Dermis blood vessel endothelial cell (primary cell): ENCODE measurements at places on chromosomes 1 and 21. TPM values are rescaled to one million over a fixed set of nuclear protein-coding genes. Genes with fewer than 3 reads are reported as not detected.
A peak's percentile ranks its signal among the peaks of the same experiment; 100 is the strongest.

The AZIN2 gene
- 0.28 and 2.2 TPM in 2 replicates for total RNA-seq

- DNase-seq, result peak; percentile 26
These were observed 876 bp downstream of the RAB29 start for GRCh38 chr1:205774198-205775014.

The RNU1-2 gene
- under 0.01 TPM in 2 replicates for total RNA-seq

GRCh38 chr1:157595356-157595755 is 2.5 kb downstream of the FCRL4 start:
- no peak for DNase-seq

The RHEX gene
- total RNA-seq, result not detected in 2 replicates

GRCh38 chr1:33715195-33715811 is 148.6 kb upstream of the HMGB4 start:
- DNase-seq, result no peak

DNA sequence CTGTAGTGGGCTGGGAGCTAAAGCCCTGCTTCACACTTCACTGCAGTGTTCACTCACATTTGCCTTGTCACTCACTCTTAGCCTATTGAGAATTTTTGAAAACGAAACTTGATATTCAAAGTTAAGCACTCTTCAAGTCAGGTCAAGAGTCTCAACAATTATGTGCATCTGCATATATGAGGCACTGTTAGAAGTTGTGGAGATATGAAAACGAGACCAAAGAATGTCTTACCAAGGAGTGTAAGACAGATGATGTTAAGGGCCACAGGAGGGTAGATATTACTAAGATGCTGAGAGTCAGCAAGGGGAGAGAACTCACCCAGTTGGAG is 64.7 kb upstream of the GJA8 start:
- no peak for DNase-seq

The NBPF20 gene
- 3.2 and 5.6 TPM in 2 replicates for total RNA-seq

DNA sequence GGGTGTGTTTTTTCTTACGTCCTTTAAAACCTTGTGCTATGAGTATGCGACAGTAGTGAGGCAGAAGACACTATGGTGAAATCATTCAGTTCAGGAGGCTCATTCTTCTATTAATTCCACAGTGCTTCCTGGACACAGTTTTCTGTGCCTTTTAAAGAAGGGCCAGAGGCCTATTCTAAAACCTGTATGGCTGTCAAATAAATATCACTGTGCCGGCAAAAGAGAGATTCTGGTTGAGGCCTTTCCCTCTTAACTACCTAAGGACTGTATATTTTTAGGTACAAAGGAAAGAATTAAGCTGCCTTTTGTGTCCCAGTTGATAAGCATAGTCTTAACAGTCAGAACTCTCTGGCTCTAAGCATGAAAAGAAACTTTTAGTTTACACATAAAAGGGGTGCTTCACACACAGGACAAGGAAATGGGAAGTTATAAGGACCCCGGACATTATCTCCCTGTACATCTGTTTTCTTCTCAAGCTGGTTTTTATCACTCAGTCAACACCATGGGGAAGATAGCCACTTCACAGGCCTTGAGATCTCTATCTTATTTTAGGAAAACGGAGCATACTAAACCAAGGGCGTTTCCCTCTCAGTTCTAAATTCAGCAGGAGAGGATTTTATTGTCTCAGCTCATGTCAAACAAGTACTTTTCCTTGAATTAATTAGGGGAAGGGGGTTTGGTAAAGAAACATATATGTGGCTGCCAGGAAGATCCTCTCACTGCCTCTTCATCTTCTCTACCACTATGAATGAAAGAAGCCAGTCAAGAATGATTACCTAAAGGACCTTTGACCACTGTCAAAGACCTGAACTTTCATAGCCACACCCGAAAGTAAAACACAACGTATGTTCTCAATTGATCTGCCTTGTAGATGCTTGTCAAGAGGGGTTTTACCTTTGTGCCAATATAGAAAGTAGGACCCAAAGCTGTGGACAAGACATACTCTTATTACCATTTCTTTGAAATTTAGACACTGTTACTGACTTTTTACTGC is 71.4 kb upstream of the HSPA13 start:
- no peak for DNase-seq

DNA sequence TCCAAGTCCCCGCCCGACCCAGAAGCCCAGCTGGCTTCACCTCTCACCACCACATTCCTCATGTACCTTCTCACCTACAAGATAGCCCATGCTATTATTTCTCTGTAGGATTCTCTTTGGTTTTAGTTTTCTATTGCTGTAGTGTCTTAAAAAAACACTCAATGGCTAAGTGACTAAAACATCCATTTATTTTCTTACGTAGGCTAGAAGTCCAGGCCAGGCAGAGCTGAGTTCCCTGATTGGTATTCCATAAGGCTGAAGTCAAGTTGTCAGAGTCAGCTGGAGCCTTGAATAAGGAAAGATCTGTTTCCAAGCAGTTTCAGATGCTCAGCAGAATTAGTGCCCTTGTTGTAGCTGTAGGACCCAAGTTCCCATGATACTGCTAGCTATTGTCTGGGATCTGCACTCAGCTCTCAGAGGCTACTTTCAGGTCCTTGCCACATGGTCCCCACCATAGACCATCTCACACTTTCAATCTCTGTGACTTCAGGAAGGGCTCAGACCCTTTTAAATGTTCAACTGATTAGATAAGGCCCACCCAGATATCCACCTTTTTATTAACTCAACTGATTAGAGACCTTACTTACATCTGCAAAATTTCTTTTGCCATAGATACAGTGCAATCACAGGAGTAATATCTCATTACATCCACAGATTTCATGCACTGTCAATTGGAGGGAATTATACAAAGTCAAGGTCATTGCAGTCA is 371.0 kb downstream of the TGFB2 start:
- DNase-seq, result no peak

DNA sequence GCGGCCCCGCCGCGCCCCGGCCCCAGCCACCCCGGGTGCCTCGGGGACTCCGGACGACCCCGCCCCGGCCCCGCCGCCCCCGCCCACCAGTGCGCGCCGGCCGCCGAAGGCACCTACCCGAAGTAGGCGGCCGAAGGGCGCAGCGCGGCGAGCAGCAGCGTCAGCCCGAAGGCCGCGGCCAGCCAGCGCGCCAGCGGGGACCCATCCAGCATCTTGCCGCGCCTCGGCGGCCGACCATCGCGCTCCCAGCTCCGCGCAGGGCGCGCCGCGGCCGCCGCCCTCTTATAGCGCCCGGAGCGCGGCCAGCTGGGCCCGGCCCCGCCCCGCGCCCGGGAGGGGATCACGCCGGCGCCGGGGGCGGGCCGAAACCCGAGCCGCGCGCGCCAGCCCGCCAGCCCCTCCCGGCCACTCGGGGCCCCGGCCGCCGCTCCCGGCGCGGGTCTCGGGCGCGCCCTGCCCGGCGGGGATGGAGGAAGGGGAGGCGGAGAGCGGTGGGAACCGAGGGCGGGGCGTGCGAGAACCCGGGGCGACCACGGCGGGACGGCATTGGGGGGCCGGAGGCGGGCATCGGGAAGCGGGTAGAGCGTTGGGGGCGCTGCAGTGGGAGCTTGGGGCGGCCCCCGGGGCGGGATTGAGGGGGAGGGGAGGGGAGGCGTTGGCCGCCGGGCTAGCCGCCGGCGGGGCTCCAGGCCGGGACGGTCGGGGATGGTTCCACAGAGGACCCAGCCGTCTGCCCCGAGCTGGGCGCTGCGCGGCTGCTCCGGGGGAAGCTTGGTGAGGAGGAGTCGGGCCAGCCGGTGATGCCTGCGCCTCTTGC is at the start of gene WNT9A:
WNT9A (minus strand) TSS at position 257 of the 817 bp plus-strand sequence; CDS start at position 212, 45 bp downstream.
- DNase-seq, result peak; percentile 68

GRCh38 chr1:183968386-183968785 is 69.1 kb downstream of the COLGALT2 start:
- DNase-seq, result no peak

DNA sequence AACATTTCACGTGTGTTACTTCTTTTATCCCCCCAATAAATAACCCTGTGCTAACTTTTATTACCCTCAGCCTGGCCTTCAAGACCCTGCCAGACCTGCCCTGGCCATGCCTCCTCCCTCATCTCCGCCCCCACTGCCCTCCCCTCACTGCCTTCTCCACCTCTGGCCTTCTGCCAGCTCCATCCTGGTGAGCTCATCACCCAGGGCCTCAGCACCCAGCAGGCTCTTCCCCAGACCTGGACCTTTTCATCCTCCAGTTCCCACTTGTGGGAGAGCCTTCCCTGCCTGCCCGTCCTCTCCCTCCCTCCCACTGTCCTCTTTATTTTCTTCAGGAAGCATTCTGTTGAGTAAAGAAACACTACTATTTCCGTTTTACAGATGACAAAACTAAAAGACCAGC is 72.0 kb downstream of the SLC66A1 start:
- DNase-seq, result peak; percentile 63

The LCE1D gene
- total RNA-seq, result not detected in 2 replicates

The BRDT gene
- total RNA-seq, result not detected in 2 replicates

DNA sequence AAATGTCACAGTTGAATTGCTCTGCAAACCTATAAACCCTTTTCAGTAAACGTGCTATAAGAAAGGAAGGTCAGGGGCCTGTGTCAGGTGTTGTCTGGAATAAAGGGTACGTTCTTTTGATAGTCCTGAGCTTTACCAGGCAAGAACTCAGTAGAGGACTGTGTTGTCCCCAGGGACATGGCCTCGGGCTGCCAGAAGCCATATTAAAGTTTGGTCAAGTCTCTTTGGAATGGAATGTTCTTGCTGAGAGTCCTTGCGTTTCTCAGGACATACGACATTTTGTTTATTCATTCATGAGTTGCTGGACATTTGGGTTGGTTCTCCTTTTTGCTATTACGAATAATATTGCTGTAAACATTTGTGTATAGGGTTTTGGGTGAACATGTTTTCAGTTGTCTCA is 16.8 kb downstream of the VPS13D start:
- DNase-seq, result no peak

DNA sequence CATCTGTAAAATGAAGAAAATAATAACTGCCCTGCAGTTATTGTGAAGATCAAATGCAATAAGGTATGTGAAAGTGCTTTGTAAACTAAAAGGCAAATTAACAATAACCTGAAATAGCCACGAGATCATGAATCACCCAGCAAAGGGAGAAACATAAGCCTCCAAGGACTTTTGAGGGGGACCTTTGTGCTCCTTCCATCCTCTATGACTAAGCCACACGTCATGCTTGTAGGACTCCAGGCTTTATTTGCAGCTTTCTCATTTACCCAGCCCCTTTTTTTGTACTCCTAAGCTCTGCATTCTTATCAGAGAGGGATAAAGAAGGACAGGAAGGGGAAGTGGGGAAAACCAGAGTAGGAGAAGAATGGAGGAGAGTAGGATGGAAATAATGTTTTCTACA is 115.1 kb downstream of the PROX1 start:
- DNase-seq, result peak; percentile 79

The FAAP20 gene
- 16.0 and 21.8 TPM in 2 replicates for total RNA-seq

The PCP4L1 gene
- total RNA-seq, result not detected in 2 replicates

GRCh38 chr1:198741744-198742143 is 102.9 kb downstream of the PTPRC start:
- DNase-seq, result no peak

- no peak for DNase-seq
These were observed 66.4 kb upstream of the LPGAT1 start for GRCh38 chr1:211896958-211897357.

DNA sequence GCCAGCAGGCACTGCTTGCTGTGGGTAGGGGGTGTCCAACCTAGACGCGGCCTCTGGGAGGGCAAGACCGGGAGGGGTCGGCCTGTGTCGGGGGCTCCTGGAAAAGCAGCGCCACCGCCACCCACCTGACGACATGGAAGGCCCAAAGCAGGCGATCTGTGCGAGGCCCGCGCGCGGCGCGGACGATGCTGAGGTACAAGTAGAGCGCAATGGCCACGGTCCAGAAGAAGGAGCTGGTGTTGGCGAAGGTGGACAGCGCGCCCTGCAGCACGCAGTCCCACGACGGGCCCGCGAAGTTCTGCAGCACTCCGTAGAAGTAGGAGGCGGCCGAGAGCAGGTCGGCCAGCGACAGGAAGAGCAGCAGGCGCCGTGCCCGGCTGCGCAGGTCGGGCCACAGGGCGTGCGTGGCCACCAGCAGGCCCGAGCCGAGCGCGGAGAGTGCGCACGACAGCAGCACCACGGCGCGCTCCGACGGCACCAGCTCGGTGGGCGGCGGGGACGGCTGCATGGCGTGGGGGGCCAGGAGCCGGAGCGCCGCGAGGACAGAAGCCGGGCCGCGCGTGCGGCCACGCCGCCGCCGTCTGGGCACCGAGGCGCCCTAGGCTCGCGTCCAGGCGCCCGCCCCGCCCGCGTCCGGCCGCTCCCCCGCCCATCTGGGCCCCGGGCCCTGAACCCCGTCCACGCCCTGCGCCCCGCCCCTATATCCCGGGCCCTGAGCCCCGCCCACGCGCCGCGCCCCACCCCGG is at the start of gene GPR157:
GPR157 (minus strand) TSS at position 583 of the 746 bp plus-strand sequence; CDS start at position 508, 75 bp downstream.
- DNase-seq, result peak; percentile 68

DNA sequence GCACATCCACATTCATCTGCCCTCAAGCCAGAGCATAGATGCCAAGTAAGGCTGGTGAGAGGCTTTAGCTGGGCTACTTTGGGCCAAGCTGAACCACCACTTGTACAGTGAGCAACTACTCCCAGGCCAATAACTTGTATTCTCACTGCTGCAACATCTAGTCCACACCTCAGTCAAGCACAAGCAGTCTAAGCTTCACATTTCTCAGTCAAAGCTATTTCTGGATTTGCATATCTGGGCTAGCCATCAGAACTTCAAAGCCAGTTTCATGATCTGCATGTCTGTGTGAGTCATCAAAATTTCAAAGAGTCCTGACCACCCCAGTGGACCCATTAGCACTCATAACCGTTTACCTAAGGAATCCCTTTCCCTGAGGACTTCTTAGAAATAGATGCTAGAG is 77.7 kb upstream of the DIRAS3 start:
- DNase-seq, result no peak

GRCh38 chr1:181149326-181150125 is 61.0 kb downstream of the IER5 start:
- DNase-seq, result no peak

GRCh38 chr1:211925016-211925415 is 94.5 kb upstream of the LPGAT1 start:
- no peak for DNase-seq

The SMIM12 gene
- total RNA-seq, result 49.2 and 71.1 TPM in 2 replicates

- DNase-seq, result no peak
These were observed 26.5 kb upstream of the TENT5C start for GRCh38 chr1:117579221-117579906.

- DNase-seq, result no peak
These were observed 435.4 kb downstream of the SETD4 start for GRCh38 chr21:35624901-35625300.

GRCh38 chr1:55073187-55073916 is 34.0 kb downstream of the PCSK9 start:
- DNase-seq, result no peak

DNA sequence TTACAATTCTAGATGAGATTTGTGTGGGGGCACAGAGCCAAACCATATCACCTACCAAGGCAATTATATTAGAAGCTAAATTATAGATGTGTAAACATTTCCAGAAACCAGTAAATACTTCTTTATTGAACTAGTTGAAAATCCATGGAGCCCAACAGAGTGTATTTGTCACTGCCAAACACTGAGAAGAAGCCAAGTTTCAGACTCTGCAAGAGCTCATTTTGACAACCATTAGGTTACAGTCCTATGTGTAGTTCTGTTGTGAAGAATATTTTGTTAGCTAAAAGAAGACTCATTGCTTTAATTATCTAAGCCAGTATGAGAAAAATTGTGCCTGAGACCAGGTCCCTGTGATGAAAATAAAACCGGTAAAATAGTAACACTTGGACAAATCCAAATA is 358.9 kb upstream of the SGIP1 start:
- no peak for DNase-seq

- no peak for DNase-seq
These were observed 24.9 kb downstream of the KIF26B start for GRCh38 chr1:245179706-245180105.

The WNT4 gene
- total RNA-seq, result under 0.01 and 0.14 TPM in 2 replicates

GRCh38 chr1:37083603-37084002 is 49.3 kb upstream of the GRIK3 start:
- DNase-seq, result no peak
